ENCODE measurements at places on chromosomes 4 and X.

- DNase-seq, result no peak
Observed at GRCh38 chrX:19747652-19748610, 139.5 kb downstream of the SH3KBP1 start.

DNA sequence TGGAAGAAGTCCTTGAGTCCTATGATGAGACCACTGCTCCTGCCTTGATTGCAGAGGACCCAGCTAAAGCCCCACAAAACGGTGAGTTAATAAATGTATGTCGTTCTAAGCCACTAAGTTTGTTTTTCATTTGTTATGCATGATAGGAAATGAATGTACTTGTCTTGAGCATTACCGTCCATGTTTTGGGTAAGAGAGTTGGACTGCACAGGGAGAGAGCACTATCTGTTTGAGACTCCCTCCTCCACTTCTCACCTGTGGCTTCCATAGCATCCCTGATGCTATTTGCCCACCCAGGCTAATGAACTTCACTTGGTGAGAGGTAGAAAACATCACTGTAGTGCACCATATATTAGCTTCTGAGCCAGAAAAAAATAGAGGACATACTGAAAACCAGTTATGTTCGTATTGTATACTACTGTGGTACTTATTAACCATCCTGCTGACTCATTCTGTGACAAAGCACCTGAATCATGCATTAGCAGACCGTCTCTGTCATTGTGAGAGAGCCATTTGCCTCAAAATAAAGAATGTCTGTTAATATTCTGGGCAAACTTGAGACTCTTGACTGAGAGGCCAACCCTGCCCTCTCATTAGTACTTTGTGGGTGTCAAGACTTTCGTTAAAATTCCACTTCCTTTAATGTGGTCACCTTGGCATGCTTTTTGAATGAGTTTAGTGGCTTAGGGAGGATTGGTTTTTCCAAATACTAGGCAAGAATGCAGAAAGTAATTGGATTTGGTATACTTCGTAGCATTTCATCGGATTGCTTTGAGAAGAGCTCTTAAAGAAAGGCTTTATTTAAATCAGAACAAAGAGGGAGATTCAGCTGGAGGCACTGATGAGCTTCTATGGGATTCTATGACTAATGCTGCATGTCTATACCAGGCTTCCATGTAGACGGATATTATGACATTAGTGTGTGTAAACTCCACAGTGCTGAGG lies 99.3 kb upstream of the GRPR start:
- no peak for DNase-seq

DNA sequence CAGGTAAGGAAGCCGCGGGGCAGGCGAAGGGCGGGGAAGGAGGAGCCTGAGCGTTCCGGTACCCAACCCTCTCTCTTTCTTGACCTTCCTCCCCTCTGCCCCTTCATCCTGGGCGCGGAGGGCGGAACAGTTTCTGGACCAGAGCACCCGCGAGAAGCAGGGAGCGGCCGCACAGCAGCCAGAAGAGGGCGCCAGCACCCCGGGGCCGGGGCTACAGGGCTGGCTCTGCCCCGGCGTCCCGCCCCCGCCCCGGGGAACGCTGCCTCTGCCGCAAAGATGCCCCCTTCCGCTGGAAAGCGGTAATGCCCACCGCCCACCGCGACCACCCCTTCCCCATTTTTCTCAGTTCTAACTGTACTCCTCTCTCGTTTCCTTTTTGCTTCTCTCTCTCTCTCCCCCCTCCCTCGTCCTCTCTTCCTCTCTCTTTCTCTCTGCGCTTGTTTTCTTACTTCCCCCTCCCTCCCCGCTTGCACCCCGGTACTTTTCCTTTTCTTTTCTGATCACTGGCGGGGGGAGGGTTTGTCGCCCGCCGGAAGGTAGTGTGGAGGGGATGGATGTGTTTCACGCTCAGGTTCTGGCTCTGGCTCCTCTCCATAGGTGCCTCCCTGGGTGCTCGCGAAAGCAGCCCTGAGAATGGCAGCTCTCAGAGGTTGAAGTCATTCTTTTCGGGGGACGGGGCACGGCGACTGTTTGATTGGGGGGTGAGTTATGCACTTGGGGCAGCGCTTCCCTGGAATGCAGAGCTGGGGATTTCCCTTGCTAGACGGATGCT lies 13.1 kb upstream of the PRDM8 start:
- DNase-seq, result no peak

DNA sequence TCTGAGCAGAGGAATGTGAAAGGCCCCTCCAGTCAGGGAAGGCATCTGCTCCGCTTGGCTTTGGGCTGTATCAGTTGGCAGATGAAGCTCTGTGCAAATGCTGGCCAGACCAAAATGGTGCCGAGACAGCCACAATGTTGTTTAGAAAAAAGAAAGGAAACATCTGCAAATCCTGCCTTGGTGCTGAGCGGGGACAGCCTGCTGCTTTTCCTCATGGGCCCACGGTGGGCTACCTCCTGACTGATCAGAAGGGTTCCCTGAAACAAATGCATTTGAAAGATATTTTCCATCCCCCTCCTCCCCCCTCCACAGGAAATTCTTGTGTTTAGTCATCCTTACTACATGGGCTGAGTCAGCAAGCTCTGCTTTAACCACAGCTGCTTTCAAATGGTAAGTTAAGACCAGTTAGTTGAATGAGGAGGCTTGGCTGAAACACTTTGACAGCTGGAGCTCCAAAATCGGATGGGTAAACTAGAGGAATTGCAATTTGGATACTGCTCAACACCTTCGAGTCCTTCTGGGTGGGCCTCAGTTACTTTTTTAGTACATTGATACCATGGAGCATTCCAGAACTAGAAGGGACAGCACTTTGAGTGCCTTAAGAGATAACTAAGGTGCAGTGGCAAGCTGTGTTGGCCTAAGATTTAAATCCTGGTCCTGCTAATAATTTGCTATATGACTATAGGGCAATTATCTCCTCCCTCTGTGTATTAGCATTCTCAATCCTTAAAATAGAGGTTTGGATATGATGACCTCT lies 36.0 kb downstream of the PLAC1 start:
- no peak for DNase-seq

DNA sequence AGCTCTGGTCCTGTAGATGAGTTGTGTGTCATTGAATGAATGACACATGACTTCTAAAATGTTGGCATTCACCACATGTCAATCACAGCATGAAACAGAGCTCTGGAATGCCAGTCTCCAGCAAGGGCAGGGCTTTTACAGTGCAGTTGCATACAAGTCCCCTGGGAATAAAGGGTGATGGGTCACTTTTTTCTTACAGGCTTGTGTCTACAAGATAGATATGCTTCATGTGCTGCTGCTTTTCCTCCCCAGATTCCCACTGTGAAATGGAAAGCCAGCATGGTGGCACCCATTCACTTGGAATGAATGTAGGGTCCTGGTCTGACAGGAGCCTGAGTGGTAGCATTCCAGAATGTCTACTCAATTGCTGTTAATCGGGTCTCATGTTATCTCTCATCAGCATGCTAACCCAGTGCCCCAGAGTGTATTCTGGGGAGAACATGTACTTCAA lies 159.1 kb upstream of the KIT start:
- no peak for DNase-seq

- DNase-seq, result no peak
Observed at GRCh38 chr4:2888886-2889285, 45.2 kb downstream of the ADD1 start.

DNA sequence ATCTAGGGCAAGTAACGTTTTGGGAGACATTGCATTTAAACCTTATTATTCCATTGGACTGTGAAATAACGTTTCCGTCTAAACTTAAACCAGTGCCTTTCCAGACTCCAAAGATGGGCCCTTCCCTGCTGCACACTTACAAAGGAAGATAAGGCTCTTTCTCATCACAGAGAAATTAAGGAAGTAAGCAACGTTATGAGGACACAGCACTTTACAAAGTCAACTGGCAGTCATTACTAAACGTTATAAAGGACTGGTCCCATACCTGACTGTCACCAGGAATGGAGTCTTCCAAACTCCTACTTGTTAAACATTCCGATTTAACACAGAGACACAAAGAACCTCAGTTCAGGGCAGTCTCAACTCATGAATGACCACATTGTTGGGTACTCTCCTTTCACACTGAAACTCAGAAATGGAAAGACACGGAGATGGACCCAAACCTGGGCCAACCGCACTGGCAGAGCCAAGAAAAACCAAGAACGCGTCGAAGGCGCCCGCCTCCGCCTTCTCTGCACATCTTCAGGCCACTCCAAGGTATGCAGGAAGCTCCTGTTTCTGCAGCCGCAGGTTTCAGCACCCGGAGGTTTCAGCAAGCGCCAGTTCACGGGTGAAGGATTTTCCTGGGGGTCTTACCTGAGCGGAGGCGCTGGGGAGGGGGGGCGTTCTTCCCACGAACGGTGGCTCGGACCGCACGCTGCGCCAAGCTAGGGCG lies 670 bp downstream of the PAPSS1 start:
- no peak for DNase-seq

DNA sequence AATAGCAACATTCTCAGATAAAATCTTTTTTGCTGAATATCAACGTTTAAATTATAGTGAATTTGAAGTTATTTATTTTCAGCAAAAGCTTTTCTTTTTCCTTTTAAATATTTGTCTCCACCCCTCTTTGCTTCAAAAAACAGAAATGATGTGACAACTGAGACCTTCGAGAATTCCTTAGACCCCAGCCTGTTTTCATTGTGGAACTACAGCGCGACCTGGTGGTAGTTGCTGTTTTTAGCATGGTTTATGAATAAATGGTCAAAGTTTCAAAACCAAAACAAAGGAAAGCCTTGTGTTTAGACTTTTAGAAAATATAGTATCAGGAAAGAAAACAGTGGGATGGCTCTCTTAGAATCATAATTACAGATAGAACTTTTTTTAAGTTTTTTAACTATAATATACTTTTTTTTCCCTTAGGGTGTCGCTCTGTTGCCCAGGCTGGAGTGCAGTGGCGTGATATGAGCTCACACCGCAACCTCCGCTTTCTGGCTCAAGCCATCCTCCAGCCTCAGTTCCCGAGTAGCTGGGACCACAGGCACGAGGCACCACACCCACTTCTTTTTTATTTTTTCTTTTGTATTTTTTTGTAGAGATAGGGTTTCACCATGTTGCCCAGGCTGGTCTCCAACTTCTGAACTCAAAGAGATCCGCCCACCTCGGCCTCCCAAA lies 26.8 kb upstream of the TMEM184C start:
- DNase-seq, result peak; percentile 59

DNA sequence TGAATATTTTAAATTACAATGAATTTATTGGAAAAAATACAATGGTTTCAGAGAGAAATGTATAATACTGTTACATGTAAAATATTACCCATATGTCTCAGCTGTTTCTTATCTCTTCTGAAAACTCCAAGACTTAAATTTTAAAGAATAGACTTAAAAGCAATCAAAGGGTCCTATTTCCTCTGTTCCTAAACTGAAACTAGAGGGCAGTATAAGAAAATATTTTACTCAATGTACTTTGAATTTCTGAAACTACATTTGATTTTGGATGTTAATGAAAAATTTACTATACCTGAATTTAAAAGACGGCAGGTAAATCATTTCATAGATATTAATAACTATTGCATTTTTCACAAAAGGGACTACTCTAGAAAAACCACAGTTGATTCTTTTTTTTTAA lies 200.2 kb downstream of the LRBA start:
- no peak for DNase-seq

DNA sequence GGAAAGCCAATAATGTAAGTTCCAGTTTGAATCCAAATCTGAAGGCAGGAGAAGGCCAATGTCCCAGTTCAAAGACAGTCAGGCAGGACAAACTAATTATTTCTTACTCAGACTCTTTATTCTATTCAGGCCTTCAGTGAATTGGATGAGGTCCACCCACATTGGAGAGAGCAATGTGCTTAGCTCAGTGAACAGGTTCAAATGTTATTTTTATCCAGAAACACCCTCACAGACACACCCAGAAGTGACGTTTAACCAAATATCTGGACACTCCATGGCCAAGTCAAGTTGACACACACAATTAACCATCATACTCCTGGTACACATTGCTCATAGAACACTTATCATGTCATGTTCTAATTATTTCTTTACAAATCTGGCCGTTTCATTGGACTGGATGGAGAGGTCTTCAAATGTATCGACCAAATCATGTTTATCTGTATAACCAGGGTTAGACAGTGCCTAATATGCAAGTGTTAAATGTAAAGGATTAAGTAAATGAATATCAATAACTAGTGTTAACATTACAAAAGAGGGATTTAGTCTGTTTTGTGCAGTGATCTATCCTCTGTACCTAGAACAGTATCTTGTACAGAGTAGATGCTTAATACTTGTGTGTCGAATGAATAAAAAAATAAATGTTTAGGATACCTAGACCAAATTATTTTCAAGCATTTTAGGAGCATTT lies 27.1 kb upstream of the XK start:
- no peak for DNase-seq

DNA sequence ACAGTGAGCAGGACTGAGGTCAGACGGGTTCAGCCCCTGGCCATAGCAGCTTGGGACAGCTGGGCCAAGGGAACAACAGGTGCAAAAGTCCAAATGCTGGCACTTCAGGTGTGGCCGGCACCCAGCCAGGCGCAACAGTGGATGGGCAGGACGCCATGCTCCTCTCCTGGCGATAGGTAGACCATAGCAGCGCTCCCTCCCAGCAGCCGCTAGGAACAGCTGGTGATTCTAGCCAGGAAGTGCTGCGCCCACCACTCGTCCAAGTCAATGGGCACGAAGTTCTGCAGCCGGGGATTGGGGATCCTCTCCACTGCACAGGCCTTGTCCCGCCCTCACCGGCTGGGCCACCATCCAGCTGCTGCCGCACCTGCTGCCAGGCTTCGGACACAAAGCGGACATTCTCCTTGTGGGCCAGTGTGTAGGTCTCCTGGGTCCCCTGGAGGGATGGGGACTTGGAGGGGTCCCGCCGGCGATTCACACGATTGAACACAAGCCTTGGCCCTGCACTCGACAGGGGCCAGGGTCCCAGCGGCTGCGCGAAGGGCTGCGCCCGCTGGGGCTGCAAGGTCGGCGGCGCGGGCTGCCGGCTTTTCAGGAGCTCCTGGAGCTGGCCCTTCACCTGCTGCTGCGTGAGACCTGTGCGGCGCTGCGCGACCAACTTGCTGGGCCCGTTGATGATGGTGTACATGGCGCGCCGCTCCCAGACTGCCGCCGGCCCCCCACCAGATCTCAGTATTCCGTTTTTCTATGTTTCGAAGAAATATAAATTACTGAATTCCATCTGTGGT lies 227.5 kb upstream of the STK26 start:
- DNase-seq, result no peak

- DNase-seq, result no peak
Observed at GRCh38 chr4:93658443-93658842, 170.1 kb upstream of the ATOH1 start.

DNA sequence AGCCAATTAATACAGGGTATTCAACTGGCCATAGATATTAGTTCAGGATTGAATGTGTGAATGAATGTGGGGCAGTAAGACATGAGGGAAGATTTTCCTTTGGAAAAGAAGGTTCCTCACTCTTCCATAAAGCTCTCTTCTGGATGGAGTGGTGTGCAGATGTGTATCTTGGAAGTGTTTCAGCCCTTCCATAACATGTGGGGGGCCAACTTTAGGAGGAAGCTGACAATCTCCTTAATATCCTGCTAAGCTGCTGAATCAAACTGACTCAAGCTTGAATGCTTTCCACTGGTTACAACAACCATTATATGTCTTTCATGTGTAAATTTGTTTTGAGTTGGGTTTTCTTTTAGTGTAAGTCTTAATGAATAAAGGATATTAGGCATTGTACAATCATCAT lies 40.3 kb downstream of the FANCB start:
- DNase-seq, result no peak

- DNase-seq, result no peak
Observed at GRCh38 chr4:16738558-16738957, 159.9 kb downstream of the LDB2 start.

Measured in AG04450 (cell line).